Frontal cortex (tissue), 4 donors: ENCODE measurements at places on chromosomes 5 and 9. TPM values are rescaled to one million over a fixed set of nuclear protein-coding genes. Genes with fewer than 3 reads are reported as not detected.
A peak's percentile ranks its signal among the peaks of the same experiment; 100 is the strongest.

DNA sequence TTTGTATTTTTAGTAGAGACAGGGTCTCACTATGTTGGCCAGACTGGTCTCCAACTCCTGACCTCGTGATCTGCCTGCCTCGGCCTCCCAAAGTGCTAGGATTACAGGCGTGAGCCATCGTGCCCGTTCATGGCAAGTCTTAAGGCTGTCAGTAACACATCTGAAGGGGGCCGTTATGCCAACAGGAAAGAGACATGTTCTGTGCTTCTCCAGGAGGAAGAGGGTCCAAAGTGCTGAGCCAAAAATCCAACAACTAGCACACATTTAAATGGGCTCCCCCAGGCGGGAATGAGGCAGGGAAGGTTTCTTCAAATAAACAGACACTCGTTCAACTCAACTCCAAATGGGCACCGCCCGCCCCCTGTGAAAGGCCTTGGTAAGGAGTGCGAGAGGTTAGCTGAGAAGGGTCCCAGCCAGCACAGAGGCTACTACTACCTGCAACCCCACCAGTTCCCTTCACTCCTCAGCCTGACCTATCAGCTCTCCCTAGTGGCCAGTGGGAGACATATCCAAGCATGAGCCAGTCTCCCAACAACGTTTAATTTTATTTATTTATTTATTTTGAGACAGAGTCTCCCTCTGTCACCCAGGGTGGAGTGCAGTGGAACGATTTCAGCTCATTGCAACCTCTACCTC is 84.1 kb upstream of the DMRT1 start:
- peak; percentile 49 for DNase-seq

- DNase-seq = no peak
These were observed 290.2 kb downstream of the ZNF608 start for GRCh38 chr5:124456249-124456648.

- DNase-seq = no peak
These were observed 32.9 kb upstream of the TRIO start for GRCh38 chr5:14110196-14110595.

The TLX3 gene
- not detected for total RNA-seq

DNA sequence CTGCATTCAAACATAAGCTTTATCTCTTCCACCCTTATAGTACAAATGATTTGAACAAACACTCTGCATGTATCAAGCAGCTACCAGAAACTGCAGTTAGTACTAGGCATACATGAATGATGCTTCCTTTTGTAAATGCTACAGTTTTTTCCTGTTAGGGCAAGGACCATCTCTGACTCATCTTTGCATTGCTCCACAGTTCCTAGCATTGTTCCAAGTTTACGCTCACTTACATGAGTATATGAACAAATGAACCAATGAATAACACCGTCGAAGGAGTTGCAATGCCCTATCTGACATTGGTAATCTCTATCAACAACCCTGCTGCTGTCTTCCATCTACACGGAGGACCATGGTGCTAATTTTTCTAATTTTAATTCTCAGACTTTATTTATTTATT is 2.1 kb upstream of the ALDH7A1 start:
- no peak for DNase-seq

GRCh38 chr9:25442526-25442925 is 235.7 kb downstream of the TUSC1 start:
- no peak for DNase-seq

DNA sequence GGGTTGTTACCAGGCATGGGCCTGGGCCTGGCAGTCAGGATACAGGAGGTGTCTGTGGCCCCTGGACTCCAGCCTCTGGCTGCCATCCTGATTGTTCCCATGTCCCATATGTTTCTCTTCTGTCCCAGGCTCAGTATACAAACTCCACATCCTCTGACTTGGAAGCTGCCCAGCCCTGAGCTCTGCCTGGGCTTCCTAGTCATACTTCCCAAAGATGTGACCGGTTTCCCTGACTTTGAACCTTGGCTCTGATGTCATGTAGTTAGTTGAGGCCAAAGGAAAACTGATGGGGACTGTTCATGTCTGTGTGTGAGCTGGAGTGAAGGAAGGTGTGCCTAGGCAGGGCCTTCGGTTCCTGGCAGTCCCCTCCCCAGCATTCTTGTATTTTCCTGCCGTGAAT is 50.4 kb downstream of the CYSTM1 start:
- DNase-seq = no peak

DNA sequence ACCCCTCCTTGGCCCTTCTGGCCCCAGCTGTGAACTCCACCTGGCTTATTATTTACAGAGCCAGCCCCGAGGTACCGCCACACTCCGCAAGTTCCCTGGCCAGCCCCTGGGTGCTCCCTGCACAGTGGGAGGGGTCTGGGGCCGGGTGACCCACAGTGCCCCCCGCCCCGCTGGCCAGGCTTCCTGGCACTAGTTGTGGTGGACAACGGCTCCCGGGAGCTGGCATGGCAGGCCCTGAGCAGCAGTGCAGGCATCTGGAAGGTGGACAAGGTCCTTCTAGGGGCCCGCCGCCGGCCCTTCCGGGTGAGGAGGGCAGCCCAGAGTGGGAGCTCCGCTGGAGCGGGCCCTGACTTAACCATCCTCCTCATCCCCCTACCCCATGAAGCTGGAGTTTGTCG is 3.9 kb downstream of the MAMDC4 start:
- DNase-seq = no peak

The STKLD1 gene
- total RNA-seq = 1.2 TPM

The OSMR gene
- total RNA-seq = 0.82 TPM

GRCh38 chr5:53712327-53712726 is 151.9 kb downstream of the NDUFS4 start:
- no peak for DNase-seq

- no peak for DNase-seq
These were observed 10.4 kb downstream of the KIF12 start for GRCh38 chr9:114088571-114089170.

GRCh38 chr9:81242866-81243265 is 446.5 kb downstream of the TLE1 start:
- DNase-seq = no peak

The SLC34A3 gene
- not detected for total RNA-seq

The TMEM215 gene
- 0.82 TPM for total RNA-seq

DNA sequence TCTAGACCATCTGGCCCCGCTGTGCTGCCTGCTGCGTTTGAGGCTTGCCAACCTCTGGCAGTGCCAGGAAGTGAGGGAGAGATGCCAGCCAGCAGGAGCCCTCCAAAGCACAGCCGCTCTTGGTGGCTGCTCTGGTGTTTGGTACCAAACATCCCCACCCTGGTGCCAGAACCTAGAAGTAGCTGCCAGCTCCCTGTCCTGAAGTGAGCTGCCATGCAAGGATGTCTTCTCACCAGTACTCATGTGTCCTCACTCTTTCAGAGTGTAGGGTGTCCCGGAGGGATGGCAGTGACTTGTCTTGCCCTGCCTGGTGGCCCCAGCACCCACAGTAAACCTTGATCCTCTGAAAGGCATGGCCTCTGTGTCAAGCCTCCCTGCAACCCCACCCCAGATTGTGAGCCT is 43.4 kb downstream of the AMBP start:
- DNase-seq = no peak

DNA sequence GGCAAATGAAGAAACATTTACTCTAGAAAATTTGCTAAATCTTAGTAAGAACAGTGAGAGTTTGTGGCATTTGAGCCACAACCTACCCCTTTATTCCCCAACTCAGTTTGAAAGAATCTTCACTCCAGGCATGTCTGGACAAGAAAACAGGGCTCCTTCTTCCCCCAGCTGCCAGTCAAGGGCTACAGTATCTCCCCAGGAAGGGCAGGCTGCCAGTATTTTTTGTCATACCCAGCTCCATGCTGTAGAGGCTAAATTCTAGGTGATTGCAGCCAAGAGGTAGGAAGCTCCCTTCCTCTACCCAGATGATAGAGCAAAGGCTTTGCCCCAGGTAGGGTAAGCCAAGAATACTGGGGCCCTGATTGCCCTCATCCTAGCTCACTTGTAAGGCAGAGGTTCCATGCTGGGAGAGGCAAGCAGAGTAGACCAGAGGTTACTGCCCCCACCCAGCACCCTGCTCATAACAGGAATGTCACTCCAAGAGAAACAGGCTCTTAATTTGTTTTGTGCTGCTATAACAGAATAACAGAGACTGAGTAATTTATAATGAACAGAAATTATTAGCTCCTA is 20.0 kb upstream of the GRPEL2 start:
- DNase-seq = no peak

The SLC6A19 gene
- not detected for total RNA-seq

- no peak for DNase-seq
These were observed 53.9 kb downstream of the ROR2 start for GRCh38 chr9:91896097-91896496.

DNA sequence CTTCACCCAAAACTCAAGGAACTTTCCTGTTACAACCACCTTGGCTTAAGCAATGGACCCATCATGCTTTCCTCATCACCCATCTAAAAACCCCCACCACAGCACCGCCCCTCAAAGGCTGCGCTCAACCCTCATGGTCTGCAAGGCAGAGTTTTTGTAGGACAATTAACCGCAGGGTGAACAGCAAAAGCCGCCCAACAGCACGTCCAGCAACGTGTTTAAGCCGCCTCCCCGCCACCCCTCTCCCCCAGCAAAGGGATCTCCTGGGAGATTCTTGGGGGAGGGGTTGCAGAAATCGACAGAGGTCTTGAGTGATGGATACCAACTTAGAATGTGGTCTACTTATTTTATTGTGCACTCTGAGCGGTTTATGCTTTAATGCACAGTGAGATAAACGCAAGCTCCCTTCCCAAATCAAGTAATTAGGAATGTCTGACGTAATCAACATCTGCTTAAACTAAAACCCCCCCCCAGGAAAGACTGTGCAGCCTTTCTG is 1.9 kb downstream of the ROR2 start:
- DNase-seq = no peak

DNA sequence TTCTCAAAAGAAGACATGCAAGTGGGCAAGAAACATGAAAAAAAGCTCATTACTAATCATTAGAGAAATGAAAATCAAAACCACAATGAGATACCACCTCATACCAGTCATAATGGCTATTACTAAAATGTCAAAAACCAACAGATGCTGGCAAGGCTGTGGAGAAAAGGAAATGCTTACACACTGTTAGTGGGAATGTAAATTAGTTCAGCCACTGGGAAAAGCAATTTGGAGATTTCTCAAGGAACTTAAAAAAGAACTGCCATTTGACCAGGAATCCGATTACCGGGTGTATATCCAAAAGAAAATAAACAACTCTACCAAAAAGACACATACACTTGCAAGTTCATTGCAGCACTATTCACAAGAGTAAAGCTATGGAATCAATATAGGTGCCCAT is 595.4 kb upstream of the RIOK2 start:
- no peak for DNase-seq

DNA sequence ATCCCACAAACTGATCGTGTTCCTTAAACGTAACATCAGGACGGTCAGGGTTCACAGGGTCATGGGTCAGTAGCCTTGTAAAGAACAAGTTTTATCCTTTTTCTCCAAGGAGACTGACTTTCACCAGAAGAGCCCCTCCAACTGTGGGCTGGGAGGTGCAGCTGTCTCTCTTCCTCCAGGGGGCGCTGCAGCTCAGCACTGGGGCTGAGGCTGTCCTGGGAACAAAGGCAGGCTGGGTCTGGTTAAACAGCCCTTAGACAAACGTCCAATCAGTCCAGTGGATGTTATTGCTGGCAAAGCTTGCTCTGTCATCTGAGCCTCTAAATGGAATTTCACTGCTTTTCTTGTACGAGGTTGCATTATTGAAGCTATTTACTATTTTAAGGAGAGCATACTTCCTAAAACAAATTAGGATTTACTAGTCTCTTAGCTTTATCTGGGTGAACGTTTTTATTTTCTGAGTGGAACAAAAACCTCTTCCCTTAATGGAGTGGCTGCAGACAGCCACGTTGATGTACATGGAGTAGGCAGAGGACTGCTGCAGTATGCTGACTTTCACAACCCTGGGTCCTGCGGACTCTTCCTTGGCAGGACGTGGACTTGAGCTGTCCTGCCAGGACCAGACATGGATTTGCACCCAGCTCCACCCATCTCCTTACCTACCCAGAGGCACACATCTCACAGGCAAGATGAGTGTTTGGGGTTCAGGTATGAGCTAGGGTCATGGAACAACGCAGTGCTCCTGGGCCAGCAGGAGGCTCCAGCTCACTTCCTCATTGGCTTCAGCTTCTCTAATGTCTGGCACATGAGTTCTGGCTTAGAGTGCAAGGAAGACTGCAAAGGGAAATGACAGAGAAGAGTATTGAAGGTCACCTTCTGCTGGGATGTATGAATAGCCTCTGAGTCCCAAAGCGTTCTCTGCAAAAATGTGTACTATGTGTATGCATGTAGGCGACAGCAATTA is 7.8 kb downstream of the EXOSC2 start:
- no peak for DNase-seq

GRCh38 chr5:34030048-34030447 is 13.0 kb downstream of the C1QTNF3 start:
- no peak for DNase-seq

DNA sequence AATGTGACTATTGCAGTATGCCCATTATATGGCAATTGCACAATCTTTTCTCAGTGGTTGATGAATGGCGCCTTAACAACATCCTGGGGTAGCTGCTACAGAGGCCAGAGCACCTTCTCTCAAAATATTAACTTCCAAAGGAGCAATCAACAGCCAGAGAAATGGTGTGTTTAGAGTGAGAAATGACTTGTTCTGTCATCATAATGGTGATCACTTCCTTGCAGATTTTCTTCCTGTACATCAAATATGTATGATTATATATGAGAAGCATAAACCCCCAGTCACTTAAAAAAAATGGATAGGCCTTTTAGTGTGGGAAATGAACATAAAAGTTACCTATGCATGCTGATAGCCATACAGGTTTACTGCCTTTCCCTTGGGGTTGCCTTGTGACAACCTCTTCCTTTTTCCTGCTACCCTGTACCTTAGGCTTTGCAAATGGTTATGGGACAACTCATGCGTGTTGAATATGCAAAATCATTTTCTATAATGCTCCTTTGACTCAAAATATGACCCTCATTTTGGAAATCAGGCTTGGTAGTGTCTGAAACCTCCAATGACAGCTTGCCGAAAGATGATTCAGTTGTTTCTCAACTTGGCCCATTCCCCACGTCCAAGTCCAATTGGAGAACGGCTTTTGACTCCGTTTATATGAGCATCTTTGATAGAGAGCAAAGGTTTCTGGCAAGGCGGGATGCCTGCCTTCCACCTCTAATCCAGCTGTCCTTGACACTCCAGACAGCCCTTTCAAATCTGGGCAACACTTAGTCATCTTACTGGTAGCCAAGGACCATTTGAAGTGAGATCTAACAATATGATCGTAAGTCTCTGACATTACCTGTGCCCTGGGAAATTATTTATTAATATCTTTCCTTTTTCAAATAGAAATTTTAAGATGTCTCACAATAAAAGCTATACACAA is 69.3 kb downstream of the SLC1A1 start:
- no peak for DNase-seq

- DNase-seq = no peak
These were observed 6.6 kb upstream of the CCDC187 start for GRCh38 chr9:136310273-136311030.

The PDLIM4 gene
- 2.0 TPM for total RNA-seq
